ENCODE measurements at places on chromosomes 5 and 9. TPM values are rescaled to one million over a fixed set of nuclear protein-coding genes. Genes with fewer than 3 reads are reported as not detected.

Gene RNF183
- polyA plus RNA-seq = not detected

Gene PTPRD
- polyA plus RNA-seq = 0.08 TPM

Gene PFN3
- not detected for polyA plus RNA-seq

Gene NMRK1
- 9.7 TPM for polyA plus RNA-seq

Gene MRPL36
- 75.5 TPM for polyA plus RNA-seq

Gene SLC1A3
- polyA plus RNA-seq = not detected
